ENCODE measurements at places on chromosomes 11 and 22.

DNA sequence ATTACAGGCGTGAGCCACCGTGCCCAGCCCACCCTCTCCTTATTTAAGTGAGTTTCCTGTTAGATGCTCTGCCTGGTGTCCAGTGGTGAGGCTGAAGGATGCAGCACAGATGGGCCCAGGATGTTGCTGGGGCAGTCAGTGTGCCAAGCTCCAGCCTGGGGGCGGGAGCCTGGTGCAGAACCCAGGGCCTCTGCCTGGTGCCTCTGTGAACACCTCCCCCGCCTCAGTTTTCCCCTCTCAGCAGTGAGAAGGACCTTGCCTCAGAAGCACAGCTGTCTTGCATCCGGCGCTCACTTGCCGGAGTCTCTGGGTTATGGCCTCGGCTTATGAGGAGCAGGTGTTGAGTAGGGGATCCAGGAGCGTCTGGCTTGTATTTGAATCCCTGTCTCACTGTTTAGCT lies 116.2 kb downstream of the KIAA1671 start:
- DNase-seq = no peak

DNA sequence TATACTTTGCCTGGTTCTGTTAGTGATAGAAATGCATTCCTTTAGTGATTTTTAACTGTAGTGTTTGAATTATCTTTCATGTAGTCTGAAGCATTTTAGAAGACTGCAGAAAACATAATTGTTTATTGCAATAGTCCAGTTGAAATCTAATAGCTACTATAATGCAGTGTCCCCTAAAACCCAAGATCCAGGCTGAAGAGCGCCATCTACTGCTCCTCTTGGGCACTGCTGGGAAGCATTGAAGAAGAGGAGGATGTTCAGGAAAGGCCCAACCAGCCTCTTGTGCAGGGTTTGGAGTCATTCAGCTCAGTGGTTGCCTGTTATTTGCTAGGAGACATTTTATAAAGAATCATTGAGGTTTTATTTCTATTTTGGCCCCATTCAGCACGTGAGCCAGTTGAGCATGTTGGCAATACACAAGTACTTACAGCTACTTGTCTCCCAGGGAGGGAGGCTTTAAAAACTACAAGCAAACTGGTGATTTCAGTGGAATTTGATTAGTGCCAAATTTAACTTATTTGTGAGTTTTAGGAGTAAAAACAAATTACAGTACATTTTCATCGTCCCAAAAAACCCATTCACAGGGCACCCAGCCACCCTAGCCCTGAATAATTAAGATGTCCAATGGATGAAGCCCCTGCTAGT lies 74.9 kb upstream of the HORMAD2 start:
- peak; percentile 64 for DNase-seq

GRCh38 chr22:41429951-41430332 lies 16.7 kb downstream of the TOB2 start:
- DNase-seq = no peak

- no peak for DNase-seq
These were observed 31.8 kb upstream of the CELSR1 start for GRCh38 chr22:46569055-46569847.

DNA sequence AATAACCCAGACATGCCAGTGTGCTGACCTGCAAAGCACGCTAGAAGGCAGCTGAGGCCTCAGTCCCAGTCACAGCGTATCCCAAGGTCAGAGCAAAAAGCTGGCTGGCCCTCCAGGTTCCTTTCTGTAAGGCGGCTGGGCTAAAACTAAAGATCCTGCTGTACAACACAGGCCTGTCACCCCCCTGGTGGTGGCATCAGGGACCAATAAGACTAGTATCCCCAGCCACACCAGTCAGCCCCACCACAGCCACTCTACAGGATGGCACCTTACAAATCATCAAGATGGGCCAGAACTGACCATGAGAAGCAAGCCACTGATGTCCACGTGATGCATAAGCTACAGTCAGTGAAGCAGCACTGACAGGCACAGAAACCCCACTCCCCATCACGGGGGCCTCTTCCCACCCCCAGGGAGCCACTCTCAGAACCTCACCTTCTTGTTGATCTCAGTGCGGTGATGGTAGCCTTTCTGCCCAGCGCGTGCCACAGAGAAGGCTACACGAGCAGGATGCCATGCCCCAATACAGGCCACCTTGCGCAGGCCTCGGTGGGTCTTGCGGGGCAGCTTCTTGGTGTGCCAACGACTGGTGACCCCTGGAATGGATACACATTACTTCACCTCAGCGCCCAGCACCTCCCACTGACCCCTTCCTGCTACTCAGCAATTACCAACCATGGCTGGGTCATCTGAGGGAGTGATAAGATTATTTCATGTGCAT lies 5.0 kb downstream of the RPL3 start:
- no peak for DNase-seq

Data from putamen (tissue), 1 donor.